ENCODE measurements at places on chromosomes 6 and 20. TPM values are rescaled to one million over a fixed set of nuclear protein-coding genes. Genes with fewer than 3 reads are reported as not detected.

ULBP2 gene
- 4.7 TPM for total RNA-seq

RFX6 gene
- not detected for total RNA-seq

DNA sequence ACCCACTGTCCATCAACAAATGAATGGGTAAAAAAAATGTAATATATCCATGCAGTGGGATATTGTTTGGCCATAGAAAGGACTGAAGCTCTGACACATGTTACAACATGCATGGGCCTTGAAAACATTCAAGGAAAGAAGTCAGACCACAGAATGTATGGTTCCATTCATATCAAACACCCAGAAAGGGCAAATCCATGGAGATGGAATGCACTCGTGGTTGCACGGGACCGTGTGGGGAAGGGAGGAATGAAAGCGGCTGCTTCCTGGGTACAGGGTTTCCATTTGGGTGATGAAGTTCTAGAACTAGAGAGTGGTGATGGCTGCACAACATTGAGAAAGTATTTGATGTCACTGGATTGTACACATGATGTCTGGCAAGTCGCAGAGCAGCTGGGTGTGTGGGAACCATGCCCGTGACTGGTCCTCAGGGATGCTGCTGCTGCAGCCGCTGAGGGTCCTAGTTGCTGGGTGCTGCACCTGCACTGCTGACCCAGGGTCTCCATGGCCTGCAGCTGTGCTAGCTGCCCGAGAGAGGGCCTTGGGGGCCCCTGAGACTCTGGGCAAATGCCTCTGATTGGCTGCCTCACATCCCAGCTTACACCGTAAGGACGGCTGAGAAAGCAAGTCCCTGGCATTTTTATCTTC is 220.3 kb downstream of the NRN1 start:
- no peak for ATAC-seq

GRCh38 chr20:57883761-57884160 is 173.9 kb upstream of the PMEPA1 start:
- no peak for ATAC-seq

DNA sequence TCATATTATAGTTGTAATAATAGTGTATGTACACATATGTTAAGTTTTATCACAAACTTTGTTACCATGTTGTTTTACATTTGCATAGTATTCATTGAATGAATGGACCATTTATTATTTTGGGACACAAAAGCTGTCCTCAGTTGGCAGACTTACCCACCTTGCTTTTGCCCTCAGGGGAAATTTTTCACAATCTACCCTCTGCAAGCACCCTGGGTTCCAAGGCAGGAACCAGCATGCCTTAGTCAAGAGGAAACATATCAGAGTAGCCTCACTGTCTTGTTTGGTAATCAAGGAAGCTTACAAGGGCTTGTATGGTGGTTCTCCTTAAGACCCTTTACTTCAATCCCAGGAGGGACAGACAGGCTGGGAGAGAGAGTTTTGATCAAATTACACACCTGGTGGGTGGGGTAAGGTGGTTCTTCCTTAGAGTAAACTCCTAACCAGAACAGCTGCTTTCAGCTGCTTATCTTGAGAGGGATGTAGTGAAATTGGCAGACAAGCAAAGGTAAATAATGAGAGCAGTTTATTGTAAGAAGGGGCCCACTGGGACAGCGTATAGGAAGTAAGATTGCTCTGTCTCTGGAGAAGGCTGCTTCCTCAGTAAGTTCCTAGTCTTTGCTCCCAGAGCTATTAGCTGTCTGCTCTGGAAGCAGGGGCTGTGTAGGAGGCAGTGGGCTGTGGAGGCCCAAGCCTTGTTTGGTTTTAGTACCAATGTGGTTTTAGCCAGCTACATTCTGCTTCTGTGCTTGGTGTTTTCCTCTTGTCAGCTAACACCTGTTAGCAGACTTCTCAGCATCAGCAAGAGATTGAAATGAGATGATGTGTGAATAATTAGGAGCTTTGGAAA is 31.1 kb downstream of the BRPF3 start:
- ATAC-seq = no peak

DNA sequence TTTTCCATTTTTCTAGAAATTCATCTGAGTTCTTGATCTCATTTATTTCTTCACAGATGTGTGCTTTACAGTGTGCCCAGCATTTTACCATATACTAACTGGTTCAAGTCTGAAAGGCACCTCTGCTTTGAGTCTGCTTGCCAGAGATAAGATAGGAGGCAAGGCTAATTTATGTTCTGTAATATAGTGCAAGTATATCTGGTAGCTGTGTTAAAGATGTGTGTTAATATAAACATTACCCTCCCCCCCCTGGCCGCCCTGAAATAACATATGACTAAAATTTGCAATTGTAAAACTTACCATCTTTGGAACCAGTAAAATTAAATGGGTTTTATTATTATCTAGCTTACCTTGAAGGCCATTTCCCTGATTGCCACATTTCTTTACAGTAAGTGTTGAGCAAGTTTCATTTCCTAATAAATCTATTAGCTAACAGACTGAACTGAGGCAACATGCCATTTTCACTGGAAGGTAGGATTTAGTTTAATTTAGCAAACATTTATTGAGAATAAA is 2.7 kb downstream of the FBXO9 start:
- no peak for ATAC-seq

TFAP2C gene
- 53.8 TPM for total RNA-seq

- no peak for ATAC-seq
Measured at GRCh38 chr6:152296648-152297376, 340.4 kb downstream of the SYNE1 start.

CALHM4 gene
- total RNA-seq = 2.7 TPM

DNA sequence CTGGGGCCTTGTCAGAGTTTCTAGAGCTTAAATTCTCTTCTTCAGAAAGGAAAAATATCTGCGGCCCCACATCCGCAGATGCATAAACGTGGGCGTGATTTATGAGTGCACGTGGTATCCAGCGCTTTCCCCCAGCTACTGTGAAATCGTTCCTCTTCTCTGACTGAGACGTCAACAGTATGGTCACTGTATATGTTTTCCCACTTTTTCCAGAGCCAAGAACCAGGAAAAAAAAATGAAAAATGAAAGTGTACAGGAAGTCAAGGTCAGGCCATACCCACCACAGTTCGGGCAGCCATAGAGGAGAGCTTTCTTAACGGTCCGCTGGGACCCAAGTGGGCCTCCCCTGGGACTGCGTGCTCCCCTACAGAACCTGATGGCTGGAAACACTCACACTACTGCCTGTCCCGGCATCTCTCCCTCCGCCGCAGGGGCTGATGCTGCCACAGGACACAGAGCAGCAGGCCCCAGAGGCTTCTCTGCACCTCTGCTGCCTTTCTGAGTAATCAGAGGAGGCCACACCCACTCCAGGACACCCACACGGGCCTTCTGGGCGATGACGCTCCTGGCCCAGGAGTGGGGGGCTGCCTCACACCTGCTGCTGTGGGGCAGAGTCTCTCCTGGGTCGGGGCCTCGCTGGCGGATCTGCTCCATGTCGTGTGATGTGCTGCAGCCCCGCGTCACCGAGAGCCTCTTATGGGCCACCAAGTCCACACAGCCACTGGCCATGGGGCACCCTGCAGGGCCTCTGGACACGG is 16.4 kb upstream of the STX16 start:
- peak; percentile 82 for ATAC-seq
